Activated CD4-positive, alpha-beta T cell treated with anti-CD3 and anti-CD28 coated beads, Interleukin-2, amount 50 U/mL, for 24 hours (primary cell): ENCODE measurements at places on chromosomes 3 and 15.

- no peak for DNase-seq
Measured at GRCh38 chr15:85026304-85027032, 44.8 kb downstream of the PDE8A start.

DNA sequence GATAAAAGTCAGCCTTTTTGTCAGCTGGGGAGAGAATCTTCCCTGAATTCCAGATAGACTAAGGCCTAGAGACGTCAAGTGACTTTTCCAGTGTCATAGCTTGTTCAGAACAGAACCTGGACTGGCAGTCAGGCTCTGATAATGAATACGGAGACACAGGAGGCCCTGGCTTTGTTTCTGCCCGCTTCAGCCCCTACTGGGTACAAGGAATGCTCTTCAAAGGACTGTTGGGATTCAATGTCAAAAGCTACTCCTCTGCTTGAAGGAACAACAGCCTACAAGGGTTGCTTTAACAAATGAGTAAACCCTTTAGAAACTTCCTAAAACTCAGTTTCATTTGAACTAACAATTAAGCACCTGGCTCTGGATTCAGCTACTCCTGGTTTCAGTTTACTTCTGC, 412.3 kb downstream of the OXSM start:
- DNase-seq: no peak

GRCh38 chr3:197528190-197528589, 27.6 kb downstream of the BDH1 start:
- DNase-seq: no peak

DNA sequence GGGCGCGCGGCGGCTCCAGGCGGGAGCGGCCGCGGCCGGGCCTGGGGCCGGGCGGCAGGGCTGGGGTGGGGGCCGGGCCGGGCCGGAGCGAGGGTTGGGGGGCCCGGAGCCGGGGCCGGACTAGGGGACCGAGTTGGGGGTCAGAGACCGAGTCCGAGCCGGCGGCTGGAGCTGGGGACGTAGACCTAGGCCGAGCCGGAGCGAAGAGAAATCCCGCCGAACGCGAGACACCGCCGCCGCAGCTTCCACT, 37.3 kb downstream of the HMCES start:
- DNase-seq: no peak

DNA sequence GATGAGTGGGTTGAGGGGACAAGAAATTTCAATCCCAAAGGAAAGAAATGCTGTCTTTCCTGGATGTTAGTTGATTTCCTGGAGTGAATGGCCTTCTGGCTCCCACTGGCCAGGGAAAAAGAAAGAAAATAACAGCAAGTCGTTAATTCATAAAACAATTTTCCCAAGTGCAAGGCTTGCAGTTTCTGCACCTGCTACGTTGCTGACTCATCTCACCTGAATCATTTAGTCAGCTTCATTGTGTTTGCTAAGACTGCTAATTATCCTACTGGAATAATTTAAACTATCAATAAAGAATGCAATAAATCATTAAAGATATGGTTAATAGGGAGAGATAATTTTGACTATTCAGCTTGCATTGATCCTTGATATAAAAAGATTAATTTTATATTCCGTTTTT, 387.6 kb downstream of the ROBO2 start:
- no peak for DNase-seq

DNA sequence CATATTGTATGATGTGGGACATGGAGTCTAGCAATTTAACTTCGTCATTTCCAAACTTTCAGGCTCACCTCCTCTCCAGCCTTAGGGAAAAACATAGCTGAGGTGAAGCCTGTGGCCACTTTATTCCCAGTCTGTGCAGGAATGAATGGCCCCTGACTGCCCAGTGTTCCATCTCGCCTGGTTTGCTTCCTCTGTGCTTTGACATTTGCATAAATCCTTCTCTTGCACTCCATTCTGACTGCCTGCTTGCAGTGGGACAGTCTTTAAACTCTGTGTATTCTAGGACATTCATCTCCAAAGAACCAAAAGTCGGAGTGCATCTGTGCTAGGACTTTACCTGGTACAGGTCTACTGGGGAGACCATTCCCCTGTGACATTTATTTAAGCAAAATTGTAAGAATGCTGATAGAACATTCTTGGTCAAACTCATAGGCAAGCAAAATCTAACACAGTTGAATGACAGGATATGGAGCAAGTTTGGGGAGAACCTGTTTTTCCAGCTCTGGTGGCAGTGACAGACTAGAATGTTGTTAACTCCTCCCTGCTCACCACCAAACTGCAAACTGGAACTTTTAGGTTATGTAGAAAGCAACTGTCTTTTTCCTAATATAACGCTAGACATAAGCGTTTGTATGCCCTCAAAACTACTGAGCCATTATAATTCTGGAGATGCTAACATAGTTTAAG, 22.1 kb downstream of the TMED3 start:
- no peak for DNase-seq

DNA sequence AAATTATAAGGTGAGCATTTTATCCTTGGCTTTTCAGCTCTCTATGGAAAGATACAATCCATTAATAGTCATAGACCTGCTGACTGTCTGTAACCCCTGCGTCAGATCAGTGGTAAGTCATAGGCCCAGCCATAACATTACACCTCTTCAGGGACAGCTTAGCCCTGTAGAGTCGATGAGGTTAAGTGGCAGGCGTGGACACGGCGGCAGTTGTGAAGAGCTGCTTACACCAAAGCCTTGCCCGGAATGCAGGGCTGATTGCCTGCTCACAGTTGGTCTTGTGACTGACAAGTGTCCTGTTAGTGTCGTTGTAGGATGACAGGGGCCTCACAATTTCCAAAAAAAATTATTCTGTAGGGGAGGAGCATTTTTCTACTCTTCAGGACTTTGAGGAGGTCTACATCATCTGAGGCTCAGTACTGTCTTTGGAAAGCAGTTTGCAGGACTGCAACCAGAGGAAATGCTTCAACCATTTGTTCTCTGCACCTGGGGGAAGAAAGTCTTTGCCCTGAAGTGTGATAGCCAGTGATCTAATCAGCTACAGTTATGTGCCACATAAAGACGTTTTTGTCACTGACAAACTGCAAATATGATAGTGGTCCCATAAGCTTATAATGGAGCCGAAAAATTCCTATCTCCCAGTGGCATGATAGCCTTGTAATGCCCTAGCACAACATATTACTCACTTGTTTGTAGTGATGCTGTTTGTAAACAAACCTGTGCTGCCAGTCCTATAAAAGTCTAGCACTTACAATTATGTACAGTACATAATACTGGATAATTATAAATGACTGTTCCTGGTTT, 14.9 kb upstream of the SELENOT start:
- DNase-seq: no peak

- DNase-seq: no peak
Measured at GRCh38 chr3:51789437-51789836, 10.4 kb upstream of the IQCF6 start.

GRCh38 chr3:80537680-80538079, 769.9 kb upstream of the ROBO1 start:
- DNase-seq: no peak

DNA sequence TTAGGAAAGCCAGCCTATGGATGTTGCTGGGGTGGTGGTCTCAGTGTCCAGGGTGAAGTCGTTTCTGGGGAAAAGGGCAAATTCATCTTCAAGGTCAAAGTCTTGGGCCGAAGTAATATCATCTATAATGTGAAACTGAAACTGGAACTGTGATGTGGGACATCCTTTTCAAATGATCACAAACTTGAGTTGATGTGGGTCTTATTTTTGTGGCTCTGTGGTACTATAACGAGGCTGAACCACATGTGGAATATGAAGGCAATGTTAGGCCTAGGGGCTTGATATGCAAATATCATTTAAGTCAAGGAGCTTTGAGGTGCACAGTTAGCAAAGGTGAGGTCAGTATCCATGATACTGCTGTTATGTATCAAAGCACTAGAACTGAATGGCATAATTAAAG, 1.5 kb upstream of the CD200R1L start:
- DNase-seq: no peak

DNA sequence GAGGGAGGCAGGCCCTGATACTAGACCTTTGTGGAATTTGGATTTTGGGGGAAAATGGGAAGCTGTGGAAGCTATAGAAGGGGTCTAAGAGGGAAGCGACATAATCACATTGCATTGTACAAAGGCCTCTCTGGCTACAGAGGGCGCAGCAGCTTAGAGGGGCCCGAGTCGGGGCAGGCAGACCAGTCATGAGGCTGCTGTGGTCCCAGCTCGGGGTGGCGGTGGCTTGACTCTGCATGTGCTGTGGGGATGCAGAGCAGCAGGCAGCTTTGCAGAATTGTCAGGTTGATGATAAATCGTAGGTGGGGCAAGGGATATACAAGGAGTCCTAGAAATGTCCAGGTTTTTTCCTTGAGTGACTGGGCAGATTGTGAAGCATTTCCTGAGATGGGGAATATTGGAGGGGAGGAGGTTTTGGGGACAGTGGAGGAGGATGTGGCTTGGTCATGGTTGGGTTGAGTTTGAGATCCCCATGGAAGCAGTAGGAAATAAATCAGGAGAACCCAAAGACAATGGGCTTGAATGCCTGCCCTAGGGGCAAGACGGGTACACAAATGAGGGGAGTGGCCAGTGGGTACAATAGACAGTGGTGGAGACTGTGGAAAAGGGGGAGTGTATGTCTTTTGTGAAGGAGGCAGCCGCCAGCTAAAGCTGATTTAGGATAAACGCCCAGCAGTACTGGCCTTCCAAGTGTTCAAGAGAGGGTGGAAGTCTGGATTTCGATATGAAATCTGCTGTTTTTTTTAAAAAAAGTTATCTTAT, 94.1 kb downstream of the HMG20A start:
- DNase-seq: no peak

- DNase-seq: no peak
Measured at GRCh38 chr15:85005746-85006145, 24.1 kb downstream of the PDE8A start.

DNA sequence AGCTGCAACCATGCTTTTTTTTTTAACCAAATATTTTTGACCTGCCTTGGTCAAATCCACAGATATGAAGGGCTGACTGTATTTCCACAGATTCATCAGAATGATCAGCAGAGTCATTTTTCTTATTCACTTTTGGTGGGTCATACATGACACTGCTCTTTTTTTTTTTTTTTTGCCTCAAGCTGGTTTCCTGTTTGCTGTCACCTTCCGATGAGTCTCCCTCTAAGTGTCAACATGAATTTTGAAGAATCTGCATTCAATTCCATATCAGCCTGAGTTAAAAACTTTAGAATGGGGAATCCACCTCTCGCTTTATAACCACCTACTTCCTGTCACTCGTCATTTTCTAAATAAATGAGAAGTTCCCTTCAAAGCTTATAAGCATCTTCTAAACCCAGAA, 2.2 kb upstream of the SLC12A8 start:
- DNase-seq: no peak

GRCh38 chr3:42438193-42438592, 27.8 kb upstream of the LYZL4 start:
- no peak for DNase-seq

GRCh38 chr3:86629511-86629910, 361.4 kb downstream of the VGLL3 start:
- DNase-seq: no peak
